GM06990 (cell line): ENCODE measurements at places on chromosomes 3 and 15.

- no peak for DNase-seq
These were observed 14.2 kb upstream of the COLQ start for GRCh38 chr3:15535732-15536131.

- DNase-seq, result no peak
These were observed 1.5 kb downstream of the IGF2BP2 start for GRCh38 chr3:185823078-185824044.

DNA sequence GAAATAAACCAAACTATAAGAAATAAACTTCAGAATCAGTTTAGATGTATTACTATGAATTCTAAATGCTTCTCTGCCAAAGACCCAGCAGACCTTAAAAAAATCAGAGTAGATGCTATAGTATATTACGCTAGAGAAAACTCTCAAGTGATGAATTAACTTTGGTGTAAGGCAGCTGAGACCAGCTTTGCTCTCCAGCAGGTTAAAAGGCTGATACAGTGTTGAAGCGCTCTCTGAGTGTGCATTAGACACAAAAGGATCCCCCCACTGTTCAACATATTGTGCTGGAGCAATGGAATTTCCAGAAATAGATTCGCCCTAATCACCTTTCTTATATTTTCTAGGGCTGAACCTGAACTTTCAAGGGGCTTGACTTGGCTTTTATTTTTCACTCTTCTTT is 190.0 kb downstream of the EFHB start:
- no peak for DNase-seq

DNA sequence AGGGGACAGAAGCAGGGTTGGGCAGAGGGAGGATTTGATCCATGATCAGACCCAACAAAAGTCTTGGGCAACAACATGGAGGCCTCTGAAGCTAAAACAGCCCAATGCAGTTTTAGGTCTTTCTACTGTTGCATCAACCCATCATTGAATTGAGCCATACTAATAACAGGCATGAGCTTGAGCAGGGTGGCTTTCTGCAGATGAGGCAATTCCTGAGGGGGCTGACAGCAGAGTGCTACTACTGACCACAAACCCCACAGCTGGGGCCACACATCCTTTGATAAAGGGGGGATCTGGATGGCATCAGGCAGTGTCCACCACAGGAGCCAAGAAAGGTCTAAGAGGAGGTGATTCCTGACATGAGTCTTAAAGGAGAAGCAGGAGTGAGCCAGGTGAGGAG is 517.0 kb upstream of the PPP2R3A start:
- no peak for DNase-seq

- DNase-seq, result no peak
These were observed 8.3 kb upstream of the CHRM5 start for GRCh38 chr15:33959844-33960548.

- DNase-seq, result no peak
These were observed 40.8 kb downstream of the CRYBG3 start for GRCh38 chr3:97862582-97862981.

- DNase-seq, result no peak
These were observed 87.0 kb downstream of the CFAP44 start for GRCh38 chr3:113354307-113354706.

- DNase-seq, result no peak
These were observed 83.8 kb upstream of the SNRPA1 start for GRCh38 chr15:101378879-101379278.

- no peak for DNase-seq
These were observed 7.8 kb downstream of the FAM240A start for GRCh38 chr3:46619845-46620778.

DNA sequence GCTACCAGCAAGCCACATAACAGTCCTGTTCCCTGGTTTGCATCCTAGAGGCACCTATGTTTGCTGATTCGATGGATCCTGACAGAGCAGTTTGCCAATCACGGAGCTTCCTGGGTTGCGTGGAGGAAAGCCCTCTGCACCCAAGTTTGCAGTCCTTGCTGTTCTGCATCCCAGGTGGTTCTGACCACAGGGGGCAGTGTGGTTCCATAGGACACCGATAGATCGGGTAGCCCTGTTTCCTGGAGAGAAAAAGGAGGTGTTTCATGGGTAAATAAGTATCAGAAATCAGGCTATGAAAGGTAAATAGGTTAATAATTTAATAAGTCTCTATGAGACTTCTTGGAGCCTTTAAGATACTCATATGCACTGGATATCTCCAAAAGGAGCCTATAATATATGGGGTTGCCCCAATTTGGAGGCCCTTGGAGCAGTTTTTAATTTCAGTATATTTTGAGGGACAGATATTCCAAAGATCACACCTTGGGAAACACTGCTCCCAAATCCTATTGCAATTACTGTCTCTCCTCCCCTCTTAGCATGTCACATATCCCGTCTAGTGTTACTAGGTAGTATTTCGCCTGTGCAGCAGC is 194.6 kb upstream of the TPM1 start:
- DNase-seq, result no peak

GRCh38 chr3:120114981-120115380 is 20.7 kb upstream of the GSK3B start:
- no peak for DNase-seq

GRCh38 chr3:1191026-1191425 is 98.2 kb downstream of the CNTN6 start:
- no peak for DNase-seq

- DNase-seq, result no peak
These were observed 39.8 kb downstream of the LRRC49 start for GRCh38 chr15:70932397-70932796.

GRCh38 chr3:58999774-59000160 is 50.1 kb downstream of the CFAP20DC start:
- no peak for DNase-seq

DNA sequence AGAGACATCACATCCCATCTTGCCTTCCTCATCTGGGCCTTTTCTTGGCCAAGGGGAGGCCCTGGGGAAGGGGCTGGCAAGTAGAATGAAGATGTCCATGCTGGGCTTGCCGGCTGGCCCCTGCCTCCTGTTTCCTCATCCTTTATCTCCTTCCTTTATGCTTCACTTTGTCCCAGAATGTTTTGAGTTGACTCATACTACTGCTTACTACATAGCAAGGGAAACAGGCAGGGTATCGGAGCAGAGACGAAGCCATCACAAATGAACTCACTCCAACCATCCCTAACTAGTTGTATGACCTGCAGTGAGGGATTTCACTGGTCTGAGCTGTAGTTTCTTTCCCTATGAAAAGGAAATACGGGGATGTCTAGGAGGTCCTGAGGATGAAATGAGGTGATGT is 66.0 kb downstream of the CHDH start:
- no peak for DNase-seq
